Common myeloid progenitor, CD34-positive (primary cell): ENCODE measurements at places on chromosomes 3 and 15.

DNA sequence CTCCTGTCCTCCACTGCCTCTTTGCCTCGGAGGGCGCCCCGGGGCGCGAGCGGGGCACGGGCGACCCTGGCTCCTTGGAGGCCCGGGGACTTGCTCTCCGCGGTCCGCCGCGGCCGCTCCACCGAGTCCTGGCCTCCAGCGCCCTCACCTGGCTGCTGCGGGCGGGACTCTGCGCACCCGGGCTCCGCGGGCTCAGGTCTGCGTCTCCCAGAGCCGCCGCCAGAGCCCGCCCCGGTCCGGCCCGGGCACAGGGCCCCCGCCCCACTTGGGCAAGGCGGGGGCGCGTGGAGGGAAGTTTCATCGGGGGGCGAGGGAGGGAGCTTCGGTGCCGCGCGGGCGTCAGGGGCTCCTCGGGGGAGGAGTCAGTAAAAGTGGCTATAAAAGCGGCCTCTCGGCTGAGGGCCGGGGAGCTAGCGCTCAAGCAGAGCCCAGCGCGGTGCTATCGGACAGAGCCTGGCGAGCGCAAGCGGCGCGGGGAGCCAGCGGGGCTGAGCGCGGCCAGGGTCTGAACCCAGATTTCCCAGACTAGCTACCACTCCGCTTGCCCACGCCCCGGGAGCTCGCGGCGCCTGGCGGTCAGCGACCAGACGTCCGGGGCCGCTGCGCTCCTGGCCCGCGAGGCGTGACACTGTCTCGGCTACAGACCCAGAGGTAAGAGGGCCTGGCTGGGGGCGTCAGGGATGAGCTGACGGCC is at the start of gene CEMIP:
Gene CEMIP, plus strand, starts transcription at position 407 of the 694 bp plus-strand sequence. CDS start 94,510 bp downstream, outside the sequence.
- peak; percentile 71 for DNase-seq

- peak; percentile 26 for DNase-seq
Observed at GRCh38 chr3:62559831-62560445, 186.6 kb upstream of the FEZF2 start.

- DNase-seq: no peak
Observed at GRCh38 chr3:123157598-123158287, 44.0 kb upstream of the SEC22A start.

DNA sequence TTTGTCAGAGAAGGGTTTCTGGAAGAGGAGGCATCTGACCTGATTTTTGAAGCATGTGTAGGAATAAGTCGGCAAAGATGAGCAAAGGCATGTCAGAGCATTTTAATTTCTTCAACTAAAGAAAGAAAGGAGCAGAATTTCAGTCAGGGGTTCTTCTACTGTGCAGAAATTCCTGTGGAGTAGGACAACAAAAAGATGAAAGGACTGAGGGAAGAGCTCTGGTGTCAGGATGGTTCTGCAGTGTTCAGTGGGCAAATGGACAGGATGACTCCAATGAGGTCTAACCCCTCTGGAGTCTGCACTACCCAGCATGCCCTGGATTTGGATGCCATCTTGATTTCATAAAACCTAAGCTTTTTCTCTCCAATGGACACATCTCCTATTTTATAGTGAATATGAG is 47.7 kb upstream of the SIAH2 start:
- no peak for DNase-seq

DNA sequence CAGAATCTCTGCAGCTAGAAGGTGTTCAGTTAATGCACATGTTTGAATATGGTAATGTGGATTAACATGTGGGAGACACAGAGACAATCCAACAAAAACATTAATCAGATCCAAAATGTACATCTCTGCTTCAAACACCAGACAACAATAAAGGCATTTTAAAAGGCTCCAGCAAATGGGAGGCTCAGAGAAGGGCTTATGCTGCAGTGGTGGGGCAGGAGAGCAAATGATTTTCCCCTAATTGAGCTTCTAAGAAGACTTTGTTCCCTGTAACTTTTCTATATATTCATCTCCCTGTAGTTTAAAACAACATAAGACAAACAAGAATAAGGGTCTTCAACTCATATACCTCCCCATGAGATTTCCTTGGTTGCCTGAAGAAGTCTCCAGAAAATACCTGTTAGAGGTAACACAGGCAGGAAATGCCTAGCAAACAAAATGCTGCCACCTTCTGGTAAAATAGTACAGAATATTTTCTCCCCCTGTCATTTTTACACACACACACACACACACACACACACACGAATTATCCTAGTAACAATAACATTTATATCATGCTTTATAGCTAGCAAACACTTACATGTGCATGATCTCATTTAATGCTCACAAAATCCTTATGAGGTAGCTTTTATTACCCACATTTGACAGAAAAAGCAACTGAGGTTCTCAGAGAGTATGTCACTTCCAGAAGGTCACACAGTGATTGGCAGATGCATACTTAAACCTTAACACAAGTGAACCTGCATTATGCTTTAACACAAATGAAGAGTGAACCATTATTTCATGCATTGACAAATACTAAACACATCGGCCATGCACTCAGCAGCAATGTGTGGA is 123.4 kb upstream of the MB21D2 start:
- DNase-seq: peak; percentile 54

- DNase-seq: no peak
Observed at GRCh38 chr15:49979705-49980382, 139.2 kb downstream of the ATP8B4 start.

DNA sequence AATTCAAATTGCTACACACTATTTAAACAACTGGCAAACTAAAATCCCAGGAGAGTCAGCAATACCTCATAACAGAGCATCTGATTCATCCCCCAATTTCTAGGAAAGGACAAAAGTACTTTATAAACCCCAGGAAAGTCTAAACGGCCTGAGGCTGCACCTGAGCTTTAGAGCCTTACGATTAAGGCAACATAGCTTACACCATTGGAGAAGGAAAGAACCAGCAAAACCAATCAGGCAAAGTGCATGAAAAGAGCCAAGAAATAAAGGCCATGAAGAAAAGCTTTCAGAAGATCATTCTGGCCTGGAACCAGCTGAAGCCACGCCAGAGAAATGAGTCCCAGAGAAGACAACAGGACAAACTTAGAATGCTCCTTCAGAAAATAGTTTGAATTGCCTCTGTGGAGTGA is 48.1 kb downstream of the PTPN9 start:
- DNase-seq: no peak

- DNase-seq: no peak
Observed at GRCh38 chr3:125383744-125384143, 8.6 kb upstream of the ZNF148 start.

DNA sequence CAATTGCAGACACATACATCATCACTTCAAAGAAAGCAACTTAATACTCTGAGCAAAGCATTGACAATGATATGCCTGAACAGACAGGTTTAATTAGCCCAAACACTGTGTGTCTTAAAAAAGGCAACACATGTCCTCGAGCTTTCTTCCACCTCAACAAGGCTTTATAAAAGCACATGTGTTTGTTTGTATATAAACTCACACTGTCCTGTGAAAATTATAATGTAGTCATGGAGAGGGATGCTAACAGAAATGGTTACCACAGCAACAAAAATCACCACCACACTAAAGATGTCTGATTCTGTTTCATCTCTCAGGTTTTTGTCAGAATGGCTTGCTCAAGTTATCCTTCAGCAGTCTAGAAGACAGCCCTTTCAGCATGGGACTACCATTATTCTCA is 314.7 kb downstream of the MAGI1 start:
- DNase-seq: no peak

GRCh38 chr3:100144255-100144866 is 30.1 kb upstream of the FILIP1L start:
- DNase-seq: no peak

DNA sequence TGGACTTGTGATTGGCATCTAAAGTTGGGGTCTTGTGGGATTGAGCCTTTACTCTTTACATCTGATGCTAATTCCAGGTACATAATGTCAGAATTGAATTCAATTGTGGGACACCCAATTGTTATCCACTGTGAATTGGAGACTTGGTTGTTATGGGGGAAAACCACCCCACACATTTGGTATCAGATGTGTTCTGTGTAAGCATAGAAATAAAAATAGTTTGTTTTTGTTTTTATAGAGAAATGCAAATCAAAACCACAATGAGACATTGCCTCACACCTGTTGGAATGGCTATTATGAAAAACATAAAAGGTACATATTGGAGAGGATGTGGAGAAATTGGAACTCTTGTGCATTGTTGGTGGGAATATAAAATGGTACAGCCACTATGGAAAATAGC is 58.5 kb downstream of the CPA3 start:
- no peak for DNase-seq

- no peak for DNase-seq
Observed at GRCh38 chr15:37616215-37616614, 318.2 kb upstream of the TMCO5A start.

- DNase-seq: peak; percentile 77
Observed at GRCh38 chr3:177050501-177051237, 146.6 kb downstream of the TBL1XR1 start.

DNA sequence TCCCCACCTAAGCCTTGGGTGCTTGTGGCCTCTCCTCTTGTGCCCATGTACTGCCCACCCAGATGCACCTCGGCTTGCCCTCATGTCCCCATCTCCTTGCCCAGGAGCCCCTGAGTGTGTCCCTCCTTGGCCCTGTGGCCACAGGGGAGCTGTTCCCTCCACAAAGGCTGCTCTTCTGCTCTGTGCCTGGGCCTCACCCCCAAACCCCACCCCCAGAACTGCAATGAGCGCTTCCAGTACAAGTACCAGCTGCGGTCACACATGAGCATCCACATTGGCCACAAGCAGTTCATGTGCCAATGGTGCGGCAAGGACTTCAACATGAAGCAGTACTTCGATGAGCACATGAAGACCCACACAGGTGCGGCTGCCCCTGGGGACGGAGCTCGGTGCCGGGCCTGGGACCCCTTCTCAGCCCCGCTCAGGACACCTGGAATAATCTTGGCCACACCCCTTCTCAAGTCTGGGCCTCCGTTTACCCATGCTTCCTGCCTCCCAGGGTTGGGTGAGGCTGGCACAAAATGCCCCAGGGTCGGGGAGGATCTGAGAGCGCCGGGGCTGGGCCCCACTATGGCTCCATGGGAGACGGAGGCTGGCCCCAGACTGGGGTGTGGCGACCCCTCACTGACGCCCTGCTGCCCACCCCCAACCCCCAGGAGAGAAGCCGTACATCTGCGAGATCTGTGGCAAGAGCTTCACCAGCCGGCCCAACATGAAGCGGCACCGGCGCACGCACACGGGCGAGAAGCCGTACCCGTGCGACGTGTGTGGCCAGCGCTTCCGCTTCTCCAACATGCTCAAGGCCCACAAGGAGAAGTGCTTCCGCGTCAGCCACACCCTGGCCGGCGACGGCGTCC is 10.3 kb downstream of the ZBTB47 start:
- DNase-seq: no peak

DNA sequence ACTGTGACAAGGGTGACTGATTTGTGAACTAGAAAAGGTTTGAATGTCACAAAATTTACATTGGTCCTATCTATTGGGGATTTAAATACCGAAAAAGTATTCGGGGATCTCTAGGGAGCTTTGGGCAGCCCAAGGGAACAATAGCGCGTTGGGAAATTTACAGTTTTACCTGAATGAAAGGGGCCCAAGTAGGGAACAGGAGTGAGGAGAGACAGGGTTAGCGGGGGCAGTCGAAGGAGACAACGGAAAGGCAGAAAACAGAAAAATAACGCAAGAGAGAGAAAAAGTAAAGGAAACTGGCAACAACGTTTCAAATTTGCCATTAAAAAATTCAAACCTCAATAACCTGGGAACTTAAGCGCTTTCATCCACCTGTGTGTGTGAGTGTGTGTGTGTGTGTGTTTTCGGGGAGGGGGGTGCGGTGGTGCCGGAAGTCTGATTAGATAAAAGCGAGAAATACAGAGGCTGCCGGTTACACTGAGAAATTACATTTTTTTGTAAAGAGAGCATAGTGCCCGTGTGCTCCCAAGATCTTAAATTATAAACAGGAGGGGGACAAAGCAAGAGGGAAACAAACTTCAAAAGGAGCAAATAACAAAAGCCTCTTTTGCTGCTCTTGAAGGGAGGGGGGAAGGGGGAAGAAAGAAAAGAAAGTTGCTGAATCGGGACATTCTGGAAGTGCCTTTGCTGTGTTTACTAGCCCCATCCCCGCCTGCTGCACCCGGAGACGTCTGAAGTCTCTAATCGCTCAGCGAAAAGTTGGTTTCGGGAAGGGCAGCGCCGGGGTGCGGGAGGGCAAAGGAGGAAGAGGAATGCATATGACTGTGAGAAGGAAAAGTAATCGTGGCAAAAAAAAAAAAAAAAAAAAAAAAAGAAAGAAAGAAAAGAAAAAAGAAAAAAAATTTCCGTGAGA is 721 bp upstream of the ZIC1 start:
- no peak for DNase-seq

GRCh38 chr3:21345382-21345976 is 405.5 kb downstream of the ZNF385D start:
- no peak for DNase-seq

DNA sequence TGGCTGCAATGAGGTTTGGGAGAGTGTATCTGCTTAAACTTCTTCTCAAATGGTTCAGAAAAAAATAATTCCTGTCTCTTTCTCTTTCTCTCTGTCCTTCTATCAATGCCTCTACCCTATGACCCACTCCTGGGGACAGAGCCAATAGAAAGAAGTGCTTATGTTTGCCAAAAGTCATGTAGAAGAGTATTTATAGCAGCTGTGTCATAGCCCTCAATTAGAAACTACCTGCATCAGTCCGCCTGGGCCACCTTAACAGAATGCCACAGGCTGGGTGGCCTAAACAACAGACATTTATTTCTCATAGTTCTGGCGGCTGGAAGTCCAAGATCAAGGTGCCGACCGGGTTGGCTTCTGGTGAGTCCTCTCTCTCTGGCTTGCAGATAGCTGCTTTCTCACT is 92.5 kb downstream of the HMG20A start:
- no peak for DNase-seq

DNA sequence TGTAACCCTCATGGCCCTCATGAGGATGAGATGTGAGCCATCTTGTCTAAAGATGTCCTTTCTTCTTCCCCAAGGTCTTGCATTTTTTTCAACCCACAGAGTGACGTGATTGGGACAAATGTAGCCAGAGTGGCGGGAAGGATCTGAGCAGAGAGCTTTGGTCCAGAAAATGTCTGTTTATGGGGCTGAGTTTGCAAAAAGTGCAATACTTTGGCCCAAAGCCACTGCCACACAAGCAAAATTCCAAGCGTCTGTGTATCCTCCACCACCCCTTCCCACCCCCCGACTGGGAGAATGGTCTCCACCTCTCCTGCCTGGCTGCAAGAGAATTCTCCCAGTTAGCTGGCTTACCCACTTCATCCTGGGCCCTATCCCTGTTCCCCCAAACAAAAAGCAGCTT is 246.9 kb upstream of the LRIG1 start:
- no peak for DNase-seq

GRCh38 chr3:134064081-134064480 is 34.4 kb upstream of the SLCO2A1 start:
- DNase-seq: no peak

GRCh38 chr3:118144919-118145318 is 889.7 kb downstream of the IGSF11 start:
- no peak for DNase-seq
